ENCODE measurements at places on chromosomes 1 and 21.

- no peak for DNase-seq
These were observed 2.2 kb upstream of the LAPTM5 start for GRCh38 chr1:30759718-30760281.

DNA sequence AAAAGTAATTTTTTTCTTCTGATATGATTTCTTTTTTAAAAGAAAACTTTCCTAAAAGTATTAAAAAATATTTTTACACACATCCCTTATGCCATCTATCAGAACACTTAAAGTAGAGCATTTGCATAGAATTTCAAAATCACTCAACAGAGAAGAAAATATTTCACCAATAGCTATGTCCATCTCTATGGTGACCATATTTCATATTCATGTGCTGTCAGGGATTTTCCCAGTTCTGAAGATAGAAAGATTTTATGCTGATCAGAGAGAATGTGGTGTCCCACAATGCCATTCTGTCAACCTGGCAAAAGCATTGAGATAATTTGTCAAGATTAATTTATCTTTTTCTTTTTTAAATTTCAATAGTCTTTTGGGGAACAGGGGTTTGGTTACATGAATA lies 87.0 kb downstream of the C4BPA start:
- no peak for DNase-seq

DNA sequence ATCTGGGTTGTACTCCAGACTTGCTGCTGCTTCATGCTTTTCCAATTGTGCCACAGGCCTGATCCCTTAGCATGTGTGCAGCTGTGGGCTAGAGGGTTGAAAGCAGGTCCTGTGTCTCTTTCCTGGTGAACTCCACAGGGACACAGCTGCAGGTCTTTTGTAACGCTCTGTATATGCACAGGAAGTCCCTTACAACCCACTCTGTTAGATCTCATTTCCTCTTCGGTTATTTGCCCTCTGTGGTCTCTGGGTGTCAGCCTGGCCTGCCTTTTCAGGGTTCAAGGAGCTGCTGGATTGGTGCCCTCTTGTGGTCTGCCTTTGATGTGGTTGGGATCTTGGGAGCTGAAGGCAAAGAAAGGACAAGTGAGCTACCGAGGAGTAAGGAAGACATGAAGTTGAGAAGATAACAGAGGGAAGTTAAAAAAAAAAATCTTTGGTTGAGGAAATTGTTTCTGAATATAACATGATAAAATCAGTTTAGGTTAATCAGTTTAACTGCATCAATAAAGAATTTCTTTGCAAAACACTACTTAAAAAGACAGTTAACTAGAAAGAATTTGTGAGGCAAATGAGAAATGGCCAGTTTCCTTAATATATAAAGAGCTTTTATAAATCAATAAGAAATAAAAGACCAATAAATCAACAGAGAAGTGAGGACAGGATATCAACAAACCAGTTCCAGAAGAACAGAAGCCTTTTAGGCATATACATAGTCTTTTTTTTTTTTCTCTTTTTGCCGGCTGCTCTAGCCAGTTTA lies 44.1 kb downstream of the UCK2 start:
- no peak for DNase-seq

DNA sequence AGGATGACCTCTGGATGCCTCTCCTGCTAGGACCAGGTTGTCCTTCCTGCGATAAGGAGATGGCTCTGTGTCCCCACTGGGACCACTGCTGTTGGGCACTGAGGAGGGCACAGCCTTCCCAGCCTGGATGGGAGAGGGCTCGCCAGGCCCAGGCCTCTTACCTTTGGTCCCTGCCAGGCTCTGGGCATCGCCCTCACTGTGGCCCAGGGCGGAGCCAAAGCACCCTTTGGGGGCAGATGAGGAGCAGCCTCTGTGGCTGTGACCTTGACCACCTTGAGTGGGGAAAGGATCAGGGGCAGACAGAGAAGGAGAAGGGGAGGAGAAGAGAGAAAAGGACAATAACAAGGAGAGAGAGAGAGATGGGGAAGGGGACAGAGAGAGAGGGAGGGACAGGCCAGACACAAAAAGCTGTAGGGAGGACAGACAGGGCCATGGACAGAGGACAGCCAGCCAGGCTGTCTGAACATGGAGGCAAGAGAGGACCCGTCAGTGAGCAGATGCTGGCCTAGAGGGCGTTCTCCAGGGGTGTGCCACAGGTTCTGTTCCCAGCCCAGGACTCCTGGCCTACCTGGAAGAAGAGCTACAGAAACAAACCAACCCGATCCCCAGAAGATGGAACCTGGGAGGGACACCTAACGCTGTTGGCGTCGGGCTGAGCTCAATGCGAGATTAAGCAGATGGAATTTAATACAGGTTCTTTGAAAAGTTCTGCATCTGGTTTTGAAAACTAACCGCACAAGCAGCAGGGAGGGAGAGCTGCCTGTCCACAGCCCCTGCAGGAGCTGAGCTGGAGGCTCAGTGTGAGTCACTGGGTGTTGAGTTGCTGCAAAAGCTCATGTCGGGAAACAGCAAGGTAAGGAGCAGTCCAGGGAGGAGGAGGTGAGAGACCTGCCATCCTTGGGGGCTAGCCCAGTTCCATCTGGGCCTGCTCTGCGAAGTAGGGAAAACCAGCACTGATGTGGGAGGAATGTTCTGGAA lies 262.1 kb downstream of the PTPRU start:
- no peak for DNase-seq

GRCh38 chr1:236063919-236064673 lies 794 bp downstream of the NID1 start:
- no peak for DNase-seq

GRCh38 chr1:112092656-112093371 lies 103.3 kb upstream of the KCND3 start:
- no peak for DNase-seq

DNA sequence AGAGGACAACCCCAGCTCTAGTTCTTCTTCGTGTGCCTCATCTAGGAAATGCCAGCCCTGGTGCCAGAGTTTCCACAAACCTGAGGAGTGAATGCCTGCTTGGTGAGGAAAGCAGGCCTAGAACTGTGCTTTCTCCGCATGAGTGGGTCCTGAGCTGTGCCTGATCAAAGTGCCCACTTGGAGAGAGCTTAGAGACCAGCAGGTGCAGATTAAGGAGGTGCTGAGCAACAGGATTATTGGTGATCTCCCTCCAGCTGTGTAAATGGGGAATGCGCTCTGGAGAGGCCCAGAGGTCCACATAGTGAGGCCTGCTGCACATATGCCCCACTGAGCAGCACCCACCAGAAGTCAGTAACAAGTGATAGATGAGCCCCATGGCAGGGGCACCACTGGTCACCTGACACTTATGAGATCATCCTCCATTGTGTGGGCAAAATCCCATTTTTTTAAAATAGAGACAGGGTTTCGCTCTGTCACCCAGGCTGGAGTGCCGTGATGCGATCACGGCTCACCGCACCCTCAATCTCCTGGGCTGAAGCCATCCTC lies 127.2 kb upstream of the ZC3H12A start:
- DNase-seq = no peak

DNA sequence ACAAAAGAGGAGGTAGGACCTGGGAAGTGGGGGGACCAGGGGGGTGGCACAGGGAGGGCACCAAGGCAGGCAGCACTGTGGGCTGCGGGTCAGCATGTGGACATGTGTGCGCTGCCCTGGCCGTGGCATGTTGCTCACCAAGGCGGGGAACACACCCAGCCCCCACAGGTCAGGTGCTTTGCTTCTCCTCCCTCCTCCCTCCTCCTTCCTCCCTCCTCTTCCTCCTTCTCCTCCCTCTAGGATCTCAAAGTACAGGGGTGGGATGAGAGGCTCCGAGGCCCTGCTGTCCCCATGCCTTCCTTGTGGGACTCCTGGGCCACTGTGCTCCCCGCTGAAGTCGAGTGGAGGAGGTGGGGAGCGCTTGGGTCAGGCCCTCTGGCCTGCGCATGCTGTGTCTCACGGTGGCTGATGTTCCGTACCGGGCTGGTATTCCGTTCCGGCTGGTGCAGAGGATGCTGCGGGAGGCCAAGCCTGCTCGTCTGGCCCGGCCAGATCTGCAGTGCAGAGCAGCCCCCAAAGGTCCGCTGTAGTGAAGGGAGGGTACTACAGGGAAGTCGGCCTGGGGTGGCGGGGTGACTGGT lies 26.6 kb downstream of the SPSB1 start:
- no peak for DNase-seq

- DNase-seq = no peak
These were observed 71.3 kb upstream of the TLR5 start for GRCh38 chr1:223214261-223214807.

DNA sequence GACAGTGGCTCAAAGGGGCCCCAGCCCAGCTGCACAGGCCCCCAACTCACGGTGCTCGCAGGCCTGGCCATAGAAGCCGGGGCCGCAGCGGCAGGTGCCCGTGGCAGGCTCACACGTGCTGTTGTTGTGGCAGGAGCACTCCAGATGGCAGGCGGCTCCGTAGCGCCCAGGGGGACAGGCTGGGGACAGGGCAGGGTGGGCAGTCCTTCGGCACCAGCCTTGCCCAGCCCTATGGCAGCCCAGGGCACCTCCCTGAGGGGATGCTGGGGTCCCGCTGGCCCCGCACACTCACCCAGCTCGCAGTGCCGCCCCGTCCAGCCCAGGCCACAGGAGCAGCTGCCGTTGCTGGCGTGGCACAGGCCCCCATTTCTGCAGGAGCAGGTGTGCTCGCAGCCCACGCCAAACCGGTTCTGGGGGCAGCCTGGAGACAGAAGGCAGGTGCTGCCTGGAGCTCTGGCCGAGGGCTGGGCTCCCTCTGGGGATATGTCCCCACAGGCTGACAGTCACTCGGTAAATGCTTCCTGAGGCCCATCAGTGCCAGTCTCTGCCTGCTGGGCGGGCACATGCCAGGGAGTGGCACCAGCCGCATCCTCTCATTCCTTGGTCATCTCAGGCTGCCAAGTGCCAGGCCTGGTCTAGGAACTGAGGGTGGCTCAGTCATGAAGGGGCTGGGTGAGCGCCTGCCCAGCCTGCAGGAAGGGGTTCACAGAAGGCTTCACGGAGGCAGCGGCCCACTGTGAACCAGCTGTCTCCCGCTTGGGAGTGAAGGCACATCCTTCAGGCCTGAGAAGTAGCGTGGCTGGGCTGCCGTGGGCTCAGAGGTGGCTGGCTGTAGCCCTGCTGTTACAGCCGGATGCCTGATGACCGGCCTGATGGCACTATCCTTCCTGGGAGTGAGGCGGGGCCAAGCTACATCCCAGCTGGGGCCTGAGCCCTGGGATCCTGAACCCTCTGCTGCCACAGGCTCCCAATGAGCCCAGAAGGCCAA lies 40.1 kb downstream of the ARHGEF16 start:
- no peak for DNase-seq

- DNase-seq = no peak
These were observed 15.4 kb downstream of the TIE1 start for GRCh38 chr1:43315963-43316737.

- DNase-seq = no peak
These were observed 14.0 kb upstream of the TBX15 start for GRCh38 chr1:119002028-119002686.

DNA sequence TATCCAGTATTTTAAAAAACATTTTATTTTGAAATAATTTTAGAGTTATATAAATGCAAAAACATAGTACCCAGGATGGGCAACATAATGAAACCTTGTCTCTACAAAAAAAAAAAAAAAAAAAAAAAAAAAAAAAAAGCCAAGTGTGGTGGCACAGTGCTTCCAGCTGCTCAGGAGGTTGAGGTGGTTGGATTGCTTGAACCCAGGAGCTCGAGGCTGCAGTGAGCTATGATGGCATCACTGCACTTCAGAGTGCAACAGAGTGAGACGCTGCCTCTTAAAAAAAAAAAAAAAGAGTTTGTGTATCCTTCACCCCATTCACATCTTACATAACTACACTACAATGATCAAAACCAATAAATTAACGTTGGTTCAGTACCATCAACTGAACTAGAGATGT lies 115.6 kb upstream of the KIF26B start:
- DNase-seq = no peak

GRCh38 chr1:145997016-145997717 lies 788 bp upstream of the TXNIP start:
- DNase-seq = no peak

DNA sequence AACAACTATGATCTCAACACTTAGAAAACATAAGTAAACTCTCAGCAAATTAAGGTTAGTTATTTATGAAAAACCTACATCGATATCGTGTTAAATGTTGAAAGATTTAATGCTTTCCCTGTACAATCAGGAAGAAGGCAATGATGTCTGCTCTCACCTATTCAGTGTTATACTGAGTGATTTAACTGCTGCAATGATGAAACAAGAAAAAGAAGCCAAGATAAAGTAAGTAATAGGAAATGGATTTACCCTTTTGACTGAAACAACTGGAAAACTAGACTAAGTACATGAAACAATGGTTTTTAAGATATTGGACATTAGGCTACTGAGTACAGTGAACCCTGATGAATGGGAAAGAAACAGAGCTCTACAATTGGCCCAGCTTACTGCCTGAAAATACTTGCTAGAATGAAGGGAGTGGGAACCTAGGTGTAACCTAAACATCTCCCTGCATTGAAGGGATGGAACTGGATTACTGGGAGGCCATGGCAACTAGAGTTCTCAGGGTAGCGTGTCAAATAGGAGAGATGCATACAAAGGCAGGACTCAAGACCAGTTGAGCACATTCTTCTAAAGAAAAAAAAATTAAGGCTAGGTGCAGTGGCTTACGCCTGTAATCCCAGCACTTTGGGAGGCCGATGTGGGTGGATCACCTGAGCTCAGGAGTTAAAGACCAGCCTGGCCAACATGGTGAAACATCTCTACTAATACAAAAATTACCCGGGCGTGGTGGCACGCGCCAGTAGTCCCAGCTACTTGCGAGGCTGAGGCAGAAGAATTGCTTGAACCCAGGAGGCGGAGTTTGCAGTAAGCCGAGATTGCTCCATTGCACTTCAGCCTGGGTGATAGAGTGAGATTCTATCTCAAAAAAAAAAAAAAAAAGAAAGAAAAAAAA lies 37.3 kb downstream of the SNRPE start:
- no peak for DNase-seq

GRCh38 chr1:41618066-41618825 lies 133.8 kb upstream of the EDN2 start:
- no peak for DNase-seq

- DNase-seq = no peak
These were observed 9.5 kb upstream of the DEPDC1 start for GRCh38 chr1:68506386-68506785.

GRCh38 chr1:175303201-175303707 lies 110.7 kb upstream of the KIAA0040 start:
- DNase-seq = no peak

- DNase-seq = no peak
These were observed 105.0 kb downstream of the CD247 start for GRCh38 chr1:167413328-167413727.

DNA sequence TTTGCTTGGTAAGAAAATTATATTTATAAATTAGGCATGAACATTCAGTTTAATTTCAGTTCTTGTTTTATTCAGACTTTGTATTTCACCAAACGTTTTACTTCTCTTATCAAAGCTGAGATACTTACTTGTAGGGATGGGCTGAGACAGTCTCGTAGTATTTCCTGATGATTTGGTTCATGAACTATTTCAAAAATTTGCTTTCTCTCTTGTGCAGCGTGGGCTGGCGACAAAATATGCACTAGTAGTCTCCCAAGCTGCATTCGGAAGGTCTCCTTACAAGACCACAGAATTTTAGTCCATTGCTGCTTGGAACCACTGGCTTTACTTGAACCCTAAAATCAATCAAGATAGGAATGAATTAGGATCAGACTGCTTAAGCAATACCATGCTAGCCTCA lies 91.7 kb upstream of the GNG4 start:
- no peak for DNase-seq

GRCh38 chr1:162535501-162535900 lies 26.0 kb upstream of the UAP1 start:
- no peak for DNase-seq
